ENCODE measurements at places on chromosomes 1 and 21. TPM values are rescaled to one million over a fixed set of nuclear protein-coding genes. Genes with fewer than 3 reads are reported as not detected.
A peak's percentile ranks its signal among the peaks of the same experiment; 100 is the strongest.

GRCh38 chr1:4119516-4120220 lies 219.6 kb upstream of the C1orf174 start:
- no peak for DNase-seq

DNA sequence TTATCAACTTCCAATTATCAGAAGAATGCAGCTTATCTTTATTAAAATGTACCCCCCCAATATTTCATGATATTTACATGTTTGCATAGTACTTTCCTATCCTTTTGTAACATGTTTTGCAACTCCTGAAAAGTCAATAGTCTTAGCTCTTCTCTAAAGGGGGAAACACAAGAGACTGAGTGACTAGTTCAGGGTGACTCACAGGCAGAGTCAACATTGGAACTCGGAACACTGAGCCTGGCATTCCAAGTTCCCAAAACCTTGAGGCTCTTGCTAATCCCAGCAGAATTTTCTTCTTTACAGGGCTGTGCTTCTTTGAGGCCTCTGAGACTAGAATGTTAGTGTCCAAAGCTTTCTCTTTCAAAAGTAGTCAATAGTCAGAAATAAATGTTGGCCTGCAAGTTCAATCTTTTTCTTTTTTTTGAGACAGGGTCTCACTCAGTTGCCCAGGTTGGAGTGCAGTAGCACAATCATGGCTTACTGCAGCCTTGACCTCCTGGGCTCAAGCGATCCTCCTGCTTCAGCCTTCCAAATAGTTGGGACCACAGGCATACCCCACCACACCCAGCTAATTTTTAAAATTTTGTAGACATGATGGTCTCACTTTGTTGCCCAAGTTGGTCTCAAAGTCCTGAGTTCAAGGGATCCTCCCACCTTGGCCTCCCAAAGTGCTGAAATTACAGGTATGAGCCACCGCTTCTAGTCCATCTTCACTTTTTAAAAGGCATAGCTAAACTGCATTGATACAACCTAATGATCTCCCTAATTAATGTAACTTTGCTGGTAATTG lies 37.5 kb downstream of the ZNF281 start:
- no peak for DNase-seq

DNA sequence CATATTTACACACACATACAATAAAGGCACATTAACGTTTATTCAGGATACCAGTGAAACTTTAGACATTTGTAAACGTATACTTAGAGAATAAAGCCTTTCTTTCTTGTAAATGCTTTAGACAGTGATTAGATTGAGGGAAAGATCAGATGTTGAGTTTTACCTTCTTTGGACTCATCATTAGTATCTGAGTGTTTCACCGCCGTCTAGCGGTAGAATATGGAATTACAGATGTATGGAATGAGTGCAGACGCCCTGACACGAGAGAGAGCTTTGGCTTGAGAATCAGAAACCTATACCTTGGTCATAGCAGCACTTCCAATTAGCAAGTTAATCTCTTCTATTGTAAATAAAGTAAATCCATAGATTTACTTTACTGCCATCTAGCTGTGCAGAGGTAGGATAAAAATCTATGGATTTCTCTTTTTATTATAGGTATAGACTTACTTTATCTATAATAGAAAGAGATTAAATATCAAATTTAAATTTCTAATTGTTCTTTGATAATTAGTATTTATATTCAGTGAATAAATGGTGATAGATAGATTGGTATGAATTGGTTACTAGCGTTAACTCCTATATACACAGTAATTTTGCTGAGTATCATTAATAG lies 12.6 kb downstream of the FLG2 start:
- peak; percentile 58 for DNase-seq

DNA sequence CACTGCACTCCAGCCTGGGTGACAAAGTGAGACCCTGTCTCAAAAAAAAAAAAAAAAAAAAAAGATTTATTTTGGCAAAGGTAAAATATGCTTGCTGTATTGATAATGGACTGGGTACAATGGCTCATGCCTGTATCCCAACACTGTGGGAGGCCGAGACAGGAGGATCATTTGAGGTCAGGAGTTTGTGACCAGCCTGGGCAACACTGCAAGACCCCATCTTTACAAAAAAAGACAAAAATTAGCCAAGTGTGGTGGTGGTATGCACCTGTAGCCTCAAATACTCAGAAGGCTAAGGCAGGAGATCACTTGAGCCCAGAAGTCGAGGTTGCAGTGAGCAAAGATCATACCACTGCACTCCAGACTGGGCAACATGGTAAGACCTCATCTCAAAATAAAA lies 6.3 kb downstream of the SF3A3 start:
- DNase-seq = no peak

DNA sequence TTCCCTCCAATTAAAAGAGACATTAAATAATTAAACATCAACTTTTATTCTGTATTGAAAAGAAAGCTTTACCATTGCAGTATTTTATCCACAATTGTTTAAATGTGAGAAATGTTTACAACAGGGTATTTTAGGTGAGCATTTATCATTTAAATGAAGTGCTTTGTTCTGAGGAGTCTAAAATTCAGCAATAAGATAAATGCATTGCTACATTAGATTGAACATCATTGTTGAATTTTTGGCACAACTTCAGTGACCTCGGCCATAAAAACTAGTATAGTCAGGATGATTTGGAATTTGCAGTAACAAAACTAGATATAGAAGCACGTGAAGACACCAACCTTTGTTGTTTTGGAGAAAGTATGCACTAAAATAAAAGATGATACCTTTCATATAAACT lies 692.9 kb downstream of the USP25 start:
- DNase-seq = no peak

DNA sequence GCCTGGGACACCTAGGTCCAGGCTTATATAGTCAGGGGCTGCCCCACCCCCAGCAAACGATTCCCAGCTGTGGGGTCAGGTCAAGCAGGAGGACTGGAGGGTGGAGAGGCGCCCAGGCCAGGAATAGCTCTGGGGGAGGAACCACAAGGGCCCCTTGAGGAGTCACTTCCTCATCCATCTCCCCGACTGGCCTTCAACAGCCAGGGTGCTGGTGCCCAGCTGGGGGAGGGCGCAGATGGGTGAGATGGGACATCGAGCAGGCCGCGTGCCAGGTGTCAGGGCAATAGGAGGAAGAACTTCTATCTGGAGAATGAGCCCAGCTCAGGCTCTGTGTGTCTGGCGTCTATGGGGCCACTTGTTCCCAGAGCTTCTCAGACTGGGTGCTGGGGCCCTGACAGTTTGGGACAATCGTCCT lies 208 bp upstream of the MYBPH start:
- no peak for DNase-seq

DNA sequence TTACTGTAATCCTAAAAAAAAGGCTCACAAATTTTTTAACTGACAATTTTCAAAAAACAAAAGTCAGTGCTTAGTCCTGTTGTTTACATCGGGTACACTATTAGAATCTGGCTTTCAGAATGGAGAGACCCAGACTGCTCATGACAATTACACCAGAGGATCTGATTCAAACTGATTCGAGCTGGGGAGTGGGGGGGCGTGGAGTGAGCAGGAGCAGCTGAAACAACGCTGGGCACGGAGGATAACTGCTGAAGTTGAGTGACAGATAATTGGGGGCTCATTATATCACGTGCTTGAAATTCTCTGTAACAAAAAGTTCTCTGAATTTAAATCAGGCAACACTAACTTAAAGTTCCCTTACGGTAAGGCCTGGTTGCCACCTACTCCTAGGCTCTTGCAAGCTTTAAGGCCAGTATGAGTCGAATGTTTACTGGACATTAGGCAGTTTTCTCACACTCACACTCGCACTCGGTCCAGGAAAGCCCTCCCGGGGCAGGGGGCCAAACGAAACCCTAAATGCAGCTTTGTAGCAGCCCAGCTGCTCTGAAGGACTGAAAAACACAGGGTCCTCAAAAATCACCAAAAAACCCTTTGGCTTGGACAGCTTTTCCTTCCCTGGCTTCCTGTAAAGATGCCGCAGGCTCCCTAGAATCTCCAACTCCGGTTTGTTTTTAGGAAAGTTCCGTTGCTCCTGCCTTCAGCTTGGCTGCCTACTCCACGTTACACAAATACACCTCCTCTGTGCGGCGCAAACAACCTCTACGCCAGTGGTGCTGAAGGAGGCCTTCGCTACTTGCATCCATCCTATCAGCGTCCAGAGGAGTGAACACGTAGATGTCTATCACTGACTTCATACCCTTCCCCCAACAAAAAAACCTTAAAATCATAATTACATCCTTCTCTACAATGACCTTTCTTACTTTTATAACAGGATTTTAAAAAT lies 42.9 kb downstream of the CAPZB start:
- no peak for DNase-seq

- no peak for DNase-seq
These were observed 529 bp downstream of the MPZL1 start for GRCh38 chr1:167722152-167722869.

DNA sequence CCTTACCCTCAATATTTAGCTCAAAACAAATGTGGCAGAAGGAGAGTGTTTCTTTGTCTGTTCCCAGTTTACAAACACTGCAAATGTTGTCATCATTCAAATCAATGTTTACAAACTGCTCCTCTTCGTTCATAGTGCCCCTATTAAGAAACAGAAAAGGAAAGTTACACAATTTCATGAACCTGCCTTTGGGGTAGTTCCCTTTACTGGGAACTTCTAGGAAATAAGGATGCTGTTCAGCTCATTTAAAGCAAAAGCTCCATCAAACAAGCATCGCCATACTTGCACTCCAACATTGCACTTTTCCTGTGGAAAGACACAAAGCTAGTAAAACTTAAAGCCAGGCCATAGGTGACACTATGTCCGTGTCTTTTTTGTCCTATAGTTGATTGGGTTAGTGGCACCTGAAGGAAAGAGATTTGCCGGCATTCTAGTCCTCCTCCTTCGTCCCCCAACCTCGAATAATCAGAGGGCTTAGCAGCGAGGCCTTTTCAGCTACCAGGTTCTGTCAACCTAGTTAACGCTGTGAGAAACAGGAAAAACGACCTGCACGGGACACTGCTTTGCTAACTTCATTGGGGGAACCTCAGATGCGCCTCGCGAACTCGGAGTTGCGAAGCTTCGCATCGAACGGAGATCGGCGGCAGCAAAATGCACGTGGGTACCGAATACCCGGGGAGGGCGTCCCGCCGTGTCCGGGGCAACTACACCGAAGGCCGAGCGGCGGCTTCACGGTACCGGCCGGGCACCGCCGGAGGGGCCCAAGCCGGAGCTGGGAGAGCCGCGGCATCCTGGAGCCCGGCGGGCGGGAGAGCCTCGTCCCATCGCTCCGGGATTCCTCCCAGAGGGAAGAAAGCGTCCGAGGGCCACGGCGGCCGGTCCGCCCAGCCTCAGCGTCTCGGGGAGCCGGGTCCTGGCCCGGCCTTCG lies 706 bp downstream of the C21orf91 start:
- DNase-seq = no peak

DNA sequence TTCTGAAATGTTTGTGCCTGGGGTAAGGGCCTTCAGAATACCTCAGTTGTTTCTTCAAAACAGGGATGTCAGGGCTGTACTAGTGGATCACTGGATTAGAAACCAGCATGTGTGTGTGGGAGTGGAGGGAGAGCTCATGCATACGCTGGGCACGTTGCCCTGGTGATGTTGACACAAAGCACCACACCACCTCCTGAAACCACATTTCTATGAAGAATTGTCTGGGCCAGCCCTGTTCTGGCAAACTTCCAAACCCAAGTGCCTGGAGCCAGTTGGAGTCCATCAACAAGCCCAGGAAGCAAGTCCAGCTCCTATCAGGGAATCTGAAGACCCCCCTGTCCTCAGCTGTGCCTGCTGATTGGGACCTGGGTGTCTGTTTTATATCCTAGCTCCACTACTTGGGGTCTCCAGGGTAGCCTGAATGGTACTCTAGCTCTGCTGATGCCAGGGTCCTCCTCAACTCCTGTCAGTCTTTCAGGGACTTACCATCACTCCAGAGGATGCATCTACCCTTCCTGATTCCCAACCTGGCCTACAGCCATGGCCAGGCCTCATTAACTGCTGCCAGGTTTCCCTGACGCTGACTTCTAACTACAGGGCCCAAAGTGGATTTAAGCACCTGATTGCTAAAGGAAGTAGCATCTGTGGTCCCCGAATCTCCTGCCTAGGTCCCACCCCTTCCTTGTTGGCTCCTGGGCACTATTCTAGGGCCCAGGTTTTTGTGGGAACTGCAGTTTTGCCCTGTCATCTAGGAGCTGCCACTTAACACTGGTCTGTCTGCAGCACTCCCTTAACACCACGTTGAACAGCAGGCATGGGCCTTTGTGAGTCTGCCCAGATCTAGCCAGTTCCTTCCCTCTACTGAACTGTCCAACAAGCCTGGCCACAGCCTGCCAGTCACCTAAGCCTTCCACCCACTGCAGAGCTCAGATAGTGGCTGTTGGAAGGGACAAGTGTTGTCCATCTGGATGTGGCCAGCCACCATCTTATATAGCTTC lies 45.5 kb downstream of the LPAR3 start:
- peak; percentile 69 for DNase-seq

DNA sequence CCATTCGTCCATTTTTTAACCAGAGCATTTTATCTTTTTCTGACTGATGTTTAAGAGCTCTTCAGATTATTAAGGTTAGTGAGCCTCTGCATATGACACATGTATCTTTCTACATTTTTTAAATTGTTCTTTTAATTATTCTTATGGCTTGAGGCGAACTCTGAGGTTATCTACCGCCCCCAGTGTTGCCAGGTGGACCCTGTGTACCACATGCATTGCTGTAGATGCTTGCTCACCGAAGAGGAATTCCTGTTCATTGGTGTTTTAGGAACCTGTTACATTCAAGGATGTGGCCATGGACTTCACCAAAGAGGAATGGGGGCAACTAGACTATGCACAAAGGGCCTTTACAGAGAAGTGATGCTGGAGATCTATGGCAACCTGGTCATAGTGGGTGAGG lies 31.8 kb downstream of the ZNF684 start:
- DNase-seq = no peak

DNA sequence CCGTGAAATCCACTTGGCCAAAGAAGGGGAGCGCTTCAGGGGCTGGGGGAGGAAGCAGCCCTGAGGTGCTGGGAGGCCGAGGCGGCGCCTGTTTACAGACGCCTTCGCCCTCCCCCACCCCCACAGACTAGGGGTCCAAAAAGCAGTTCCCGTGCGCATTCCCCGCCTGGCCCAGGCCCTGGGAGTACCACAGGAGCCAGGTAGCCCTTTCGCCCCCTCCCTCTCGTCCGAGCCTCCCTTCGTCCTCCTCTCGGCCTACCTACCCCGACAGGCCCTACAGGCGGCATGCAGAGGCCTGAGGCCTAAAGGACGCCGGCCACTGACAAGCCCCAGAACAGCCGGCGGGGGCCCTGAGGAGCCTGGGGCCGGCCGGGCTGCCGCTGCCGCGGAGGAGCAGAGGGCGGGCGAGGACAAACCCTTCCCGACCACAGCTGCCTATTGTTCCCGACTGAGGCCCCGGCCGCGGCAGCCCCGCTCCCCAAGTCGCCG lies 522 bp downstream of the RC3H1 start:
- DNase-seq = no peak

- DNase-seq = no peak
These were observed 6.4 kb upstream of the SMPDL3B start for GRCh38 chr1:27928216-27928954.

The ZP4 gene
- total RNA-seq = not detected

The ERG gene
- total RNA-seq = 41.0 TPM

The DEPDC1 gene
- total RNA-seq = 4.6 TPM

The LENEP gene
- total RNA-seq = 0.13 TPM

The KRTAP12-2 gene
- not detected for total RNA-seq

The S100A3 gene
- 0.38 TPM for total RNA-seq

The HSD3B2 gene
- total RNA-seq = not detected

The PRAMEF8 gene
- not detected for total RNA-seq

The TNFRSF9 gene
- 0.13 TPM for total RNA-seq

The TRNP1 gene
- total RNA-seq = 1.4 TPM

The RGS18 gene
- not detected for total RNA-seq

The PTGFRN gene
- 238 TPM for total RNA-seq

The OPTC gene
- not detected for total RNA-seq
